Endothelial cell of umbilical vein (primary cell): ENCODE measurements at places on chromosomes 16 and 17. TPM values are rescaled to one million over a fixed set of nuclear protein-coding genes. Genes with fewer than 3 reads are reported as not detected.

The DRC3 gene
- 1.6 and 2.3 TPM in 2 replicates for total RNA-seq

The WDR81 gene
- 16.5 and 17.3 TPM in 2 replicates for total RNA-seq

The APRT gene
- 148 and 152 TPM in 2 replicates for total RNA-seq

The ALOX15B gene
- not detected in 2 replicates for total RNA-seq

The TVP23A gene
- not detected in 2 replicates for total RNA-seq

The KCNJ18 gene
- not detected in 2 replicates for total RNA-seq

The AIPL1 gene
- total RNA-seq, result not detected in 2 replicates

The SOX9 gene
- total RNA-seq, result not detected in 2 replicates

The NUDT16L1 gene
- total RNA-seq, result 22.8 and 24.7 TPM in 2 replicates

The KRTAP17-1 gene
- total RNA-seq, result not detected in 2 replicates

The PPM1E gene
- total RNA-seq, result not detected in 2 replicates

The CDH5 gene
- 765 and 804 TPM in 2 replicates for total RNA-seq

The FZD2 gene
- total RNA-seq, result 4.4 and 5.8 TPM in 2 replicates

The MFAP4 gene
- total RNA-seq, result not detected in 2 replicates

The SEPTIN12 gene
- total RNA-seq, result not detected in 2 replicates

The CLEC18B gene
- 0.25 and 0.49 TPM in 2 replicates for total RNA-seq

The CCL3 gene
- total RNA-seq, result not detected in 2 replicates

The CCDC43 gene
- total RNA-seq, result 31.7 and 36.3 TPM in 2 replicates

The TOP2A gene
- 149 and 160 TPM in 2 replicates for total RNA-seq

The ARL16 gene
- 40.5 and 41.4 TPM in 2 replicates for total RNA-seq

The PYCARD gene
- 19.1 and 23.0 TPM in 2 replicates for total RNA-seq

The CDH11 gene
- 14.9 and 30.4 TPM in 2 replicates for total RNA-seq

The CPPED1 gene
- 55.8 and 59.3 TPM in 2 replicates for total RNA-seq

The BEAN1 gene
- not detected in 2 replicates for total RNA-seq

The GAS7 gene
- not detected in 2 replicates for total RNA-seq

The GSDMA gene
- not detected in 2 replicates for total RNA-seq

The HSF5 gene
- 0.07 TPM in 1 of 2 replicates, not detected in the other for total RNA-seq

The AXIN2 gene
- 3.0 and 3.1 TPM in 2 replicates for total RNA-seq

The RNU2-1 gene
- 3,596 and 4,679 TPM in 2 replicates for total RNA-seq

The MYL4 gene
- total RNA-seq, result 1.9 and 2.0 TPM in 2 replicates

The GPR142 gene
- not detected in 2 replicates for total RNA-seq

The CA7 gene
- not detected in 2 replicates for total RNA-seq

The DHRS7B gene
- total RNA-seq, result 12.7 and 14.0 TPM in 2 replicates

The EFCAB5 gene
- total RNA-seq, result 0.40 and 0.44 TPM in 2 replicates

The CCDC78 gene
- total RNA-seq, result 0.53 and 1.3 TPM in 2 replicates

The TMEM132E gene
- total RNA-seq, result not detected in 2 replicates

The KRT28 gene
- not detected in 2 replicates for total RNA-seq

The SDR42E2 gene
- 0.13 and 0.21 TPM in 2 replicates for total RNA-seq

The TMEM101 gene
- 29.4 and 30.4 TPM in 2 replicates for total RNA-seq

The SLC13A2 gene
- not detected in 2 replicates for total RNA-seq

The KRT222 gene
- total RNA-seq, result not detected in 2 replicates

The CCL17 gene
- total RNA-seq, result not detected in 2 replicates

The CRYBA1 gene
- total RNA-seq, result not detected in 2 replicates

The CBX2 gene
- total RNA-seq, result 19.8 and 20.0 TPM in 2 replicates

The B3GNT9 gene
- 1.6 and 4.0 TPM in 2 replicates for total RNA-seq

The NEUROD2 gene
- total RNA-seq, result not detected in 2 replicates

The CSHL1 gene
- not detected in 2 replicates for total RNA-seq
